Cortex of kidney (tissue), 1 donor: ENCODE measurements at places on chromosomes 16 and 17.

DNA sequence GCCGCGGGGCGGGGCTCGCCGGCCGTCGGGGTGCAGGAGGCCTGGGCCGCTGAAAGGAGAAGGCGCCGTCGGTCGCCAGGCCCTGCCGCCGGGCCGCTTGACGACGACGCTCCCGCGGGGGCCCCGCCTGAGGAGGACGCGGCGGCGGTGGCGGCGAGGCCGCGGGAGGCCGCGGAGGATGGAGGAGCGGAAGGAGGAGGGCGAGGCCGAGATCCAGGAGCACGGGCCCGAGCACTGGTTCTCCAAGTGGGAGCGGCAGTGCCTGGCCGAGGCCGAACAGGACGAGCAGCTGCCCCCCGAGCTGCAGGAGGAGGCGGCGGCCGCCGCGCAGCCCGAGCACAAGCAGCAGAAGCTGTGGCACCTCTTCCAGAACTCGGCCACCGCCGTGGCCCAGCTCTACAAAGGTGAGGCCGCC is 430 bp downstream of the HAPSTR1 start:
- DNase-seq, result no peak

DNA sequence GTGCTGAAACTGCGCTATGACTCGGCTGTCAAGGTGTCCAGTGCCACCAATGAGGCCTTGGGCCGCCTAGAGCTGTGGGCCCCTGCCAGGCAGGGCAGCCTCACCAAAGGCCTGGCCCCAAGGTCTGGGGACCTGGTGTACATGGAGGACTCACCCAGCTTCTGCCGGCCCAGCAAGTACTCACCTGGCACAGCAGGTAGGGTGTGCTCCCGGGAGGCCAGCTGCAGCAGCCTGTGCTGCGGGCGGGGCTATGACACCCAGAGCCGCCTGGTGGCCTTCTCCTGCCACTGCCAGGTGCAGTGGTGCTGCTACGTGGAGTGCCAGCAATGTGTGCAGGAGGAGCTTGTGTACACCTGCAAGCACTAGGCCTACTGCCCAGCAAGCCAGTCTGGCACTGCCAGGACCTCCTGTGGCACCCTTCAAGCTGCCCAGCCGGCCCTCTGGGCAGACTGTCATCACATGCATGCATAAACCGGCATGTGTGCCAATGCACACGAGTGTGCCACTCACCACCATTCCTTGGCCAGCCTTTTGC is 25.0 kb downstream of the WNT9B start:
- DNase-seq, result no peak

GRCh38 chr17:33267271-33267790 is 25.8 kb downstream of the ASIC2 start:
- no peak for DNase-seq

- no peak for DNase-seq
Observed at GRCh38 chr17:83161298-83162034, 82.1 kb downstream of the METRNL start.

DNA sequence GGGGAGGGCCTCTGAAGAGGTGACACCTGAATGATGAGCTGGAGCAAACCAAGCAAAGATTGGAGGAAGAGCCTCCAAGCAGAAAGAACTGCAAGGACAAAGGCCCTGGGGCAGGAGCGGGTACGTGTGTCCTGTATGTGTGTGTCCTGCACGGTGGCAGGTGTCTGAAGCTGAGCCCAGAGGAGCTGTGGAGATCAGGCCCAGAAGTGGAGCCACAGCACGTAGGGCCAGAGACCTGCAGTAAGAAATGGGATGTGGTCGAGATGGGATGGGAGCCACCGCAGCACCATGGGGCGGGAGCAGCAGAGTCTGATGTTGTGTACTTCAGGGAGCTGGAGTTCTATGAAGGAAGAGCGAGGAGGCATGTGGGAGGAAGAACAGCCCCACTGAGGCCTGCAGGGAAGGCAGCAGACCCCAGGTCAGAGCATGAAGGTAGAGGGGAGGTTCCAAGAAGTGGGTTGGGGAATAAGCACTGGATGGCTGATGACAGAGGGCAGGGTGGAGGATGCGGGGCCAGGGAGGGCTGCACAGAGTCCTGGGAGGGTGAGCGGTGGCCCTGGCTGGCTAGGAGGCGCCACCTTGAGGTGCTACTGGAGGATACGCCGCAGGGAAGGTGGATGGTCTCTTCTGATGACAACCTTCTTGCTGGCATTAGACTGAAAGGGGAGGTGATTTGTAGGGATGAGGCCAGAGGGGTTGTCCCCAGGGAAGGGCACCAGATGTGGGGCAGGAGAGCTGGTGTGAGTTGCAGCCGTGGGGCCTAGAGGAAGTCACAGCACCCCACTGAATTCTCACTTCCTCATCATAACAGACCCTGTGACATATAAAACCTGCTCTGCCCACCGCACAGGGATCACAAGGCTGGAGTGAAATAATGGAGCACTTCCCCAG is 10.6 kb upstream of the CETP start:
- DNase-seq, result no peak

GRCh38 chr17:10058921-10059683 is 139.3 kb downstream of the GAS7 start:
- no peak for DNase-seq

DNA sequence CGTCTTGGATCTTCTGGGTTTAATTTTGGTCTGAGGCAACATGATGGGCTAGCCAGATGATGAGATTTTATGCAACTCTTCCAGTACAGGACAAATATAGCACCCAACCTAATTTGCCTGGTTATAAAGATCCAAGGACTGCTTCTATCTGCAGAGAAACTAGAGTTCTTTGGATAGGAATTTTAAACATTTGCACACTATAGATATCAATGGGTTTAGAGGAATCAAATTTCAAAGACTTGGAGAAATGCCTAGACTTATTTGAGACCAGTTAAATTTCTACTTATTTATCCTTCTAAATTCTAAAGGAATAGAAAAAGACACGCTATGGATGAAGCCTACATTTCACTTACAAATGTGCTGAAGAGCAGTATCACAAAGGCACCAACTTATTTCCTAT is 12.6 kb downstream of the PMFBP1 start:
- DNase-seq, result no peak

GRCh38 chr17:81601525-81602120 is 35.3 kb downstream of the NPLOC4 start:
- no peak for DNase-seq

GRCh38 chr17:60229188-60229802 is 79.5 kb downstream of the CA4 start:
- DNase-seq, result no peak

DNA sequence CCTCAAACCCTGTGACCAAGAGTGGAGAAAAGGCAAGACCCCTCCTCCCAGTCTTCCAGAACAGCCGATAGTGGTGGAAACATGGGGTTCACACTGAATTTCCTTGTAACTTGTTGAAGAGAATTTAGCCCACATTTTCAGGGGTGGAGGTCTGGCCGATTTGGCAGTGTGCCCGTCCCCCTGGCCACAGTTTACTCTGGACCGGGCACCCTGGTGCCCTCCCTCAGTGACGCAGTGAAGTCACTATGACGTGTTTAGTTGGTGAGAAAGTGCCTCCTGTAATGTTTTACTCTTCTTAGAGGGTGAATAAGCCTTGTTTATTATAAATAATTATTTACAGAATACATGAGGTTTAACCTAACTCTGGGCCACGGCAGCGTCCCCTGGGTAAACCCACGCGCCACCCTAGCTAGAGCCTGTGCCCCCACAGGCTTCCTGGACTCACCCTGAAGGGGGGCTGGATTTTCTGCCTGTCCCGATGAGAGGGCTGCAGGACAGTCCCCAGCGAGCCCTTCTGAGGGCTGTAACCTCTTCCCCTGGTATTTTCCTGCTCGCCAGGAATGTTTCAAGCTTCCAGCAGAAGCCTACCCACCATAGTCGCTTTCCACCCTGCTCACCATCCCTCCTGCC is 316.9 kb downstream of the SEC14L1 start:
- DNase-seq, result no peak

DNA sequence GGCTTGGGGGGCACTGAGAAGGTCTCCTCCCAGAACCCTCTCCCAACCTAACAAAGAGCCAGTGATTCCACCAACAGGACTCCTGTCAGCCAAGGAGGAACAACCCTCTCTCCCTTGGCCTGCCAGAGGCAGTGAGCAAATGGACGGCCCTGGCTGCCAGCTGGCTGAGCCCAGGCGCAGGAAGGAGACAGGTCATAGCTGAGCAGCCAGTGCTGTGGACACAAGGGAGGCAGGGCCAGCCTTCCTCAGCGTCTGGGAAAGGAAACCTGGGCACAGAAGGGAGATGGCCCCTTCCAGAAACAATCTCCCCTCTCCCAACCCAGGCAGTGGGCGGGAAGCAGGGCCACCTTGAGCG is 2.1 kb downstream of the MPO start:
- DNase-seq, result no peak

DNA sequence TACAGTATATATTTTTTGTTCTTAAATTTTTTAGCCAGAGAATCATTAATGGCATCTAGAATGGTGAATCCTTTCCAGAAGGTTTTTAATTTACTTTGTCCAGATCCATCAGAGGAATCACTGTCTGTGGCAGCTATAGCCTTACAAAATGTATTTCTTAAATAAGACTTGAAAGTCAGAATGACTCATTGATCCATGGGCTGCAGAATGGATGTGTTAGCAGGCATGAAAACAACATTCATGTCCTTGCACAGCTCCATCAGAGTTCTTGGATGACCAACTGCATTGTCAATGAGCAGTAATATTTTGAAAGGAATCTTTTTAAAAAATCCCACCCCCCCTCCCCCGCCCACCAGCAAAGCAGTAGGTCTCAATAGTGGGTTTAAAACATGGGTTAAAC is 51.4 kb downstream of the CACNG1 start:
- DNase-seq, result no peak

- no peak for DNase-seq
Observed at GRCh38 chr17:65278050-65278819, 141.1 kb downstream of the RGS9 start.

- no peak for DNase-seq
Observed at GRCh38 chr16:23597003-23597756, 1.1 kb upstream of the NDUFAB1 start.

GRCh38 chr17:12618557-12618956 is 47.1 kb upstream of the MYOCD start:
- no peak for DNase-seq

GRCh38 chr17:10061111-10061845 is 137.1 kb downstream of the GAS7 start:
- DNase-seq, result no peak

- DNase-seq, result no peak
Observed at GRCh38 chr16:3807425-3808123, 72.9 kb downstream of the CREBBP start.

DNA sequence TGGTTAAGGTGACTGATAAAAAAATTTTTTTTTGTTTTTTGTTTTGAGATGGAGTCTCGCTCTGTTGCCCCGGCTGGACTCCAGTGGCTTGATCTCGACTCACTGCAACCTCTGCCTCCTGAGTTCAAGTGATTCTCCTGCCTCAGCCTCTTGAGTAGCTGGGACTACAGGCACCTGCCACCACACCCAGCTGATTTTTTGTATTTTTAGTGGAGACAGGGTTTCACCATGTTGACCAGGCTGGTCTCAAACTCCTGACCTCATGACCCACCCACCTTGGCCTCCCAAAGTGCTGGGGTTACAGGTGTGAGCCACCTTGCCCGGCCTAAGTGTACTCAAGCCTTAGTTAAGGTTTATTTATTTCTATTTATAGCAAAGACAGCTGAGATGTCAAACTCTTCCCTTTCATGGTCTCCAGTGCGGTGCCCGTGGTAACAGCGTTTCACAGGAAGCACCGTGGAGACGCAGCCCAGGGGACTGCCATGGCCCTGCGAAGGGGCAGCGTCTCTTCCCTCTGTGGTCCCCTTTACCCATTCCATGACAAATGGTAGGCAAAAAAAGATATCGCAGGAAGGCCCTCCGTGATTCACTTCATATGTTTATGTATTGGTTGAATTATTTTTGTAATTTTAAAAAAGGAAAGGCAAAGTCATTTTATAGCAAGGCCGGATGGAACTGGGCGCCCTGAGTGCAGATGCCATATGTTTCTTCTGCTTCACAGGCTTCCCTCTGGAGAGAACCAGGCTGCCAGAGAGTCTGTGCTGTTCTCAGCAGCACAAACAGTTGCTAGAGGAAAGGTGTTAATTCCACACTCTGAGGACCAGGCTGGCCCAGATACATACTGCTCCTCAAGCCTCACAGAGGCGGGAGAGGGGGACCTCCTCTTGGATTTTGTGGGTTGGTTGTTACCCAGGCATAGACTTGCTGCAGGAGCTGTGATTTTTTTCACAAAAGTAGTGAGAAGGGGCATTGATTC is 29.2 kb downstream of the DDX19A start:
- no peak for DNase-seq

GRCh38 chr16:57958544-57958943 is 12.4 kb downstream of the CNGB1 start:
- no peak for DNase-seq

DNA sequence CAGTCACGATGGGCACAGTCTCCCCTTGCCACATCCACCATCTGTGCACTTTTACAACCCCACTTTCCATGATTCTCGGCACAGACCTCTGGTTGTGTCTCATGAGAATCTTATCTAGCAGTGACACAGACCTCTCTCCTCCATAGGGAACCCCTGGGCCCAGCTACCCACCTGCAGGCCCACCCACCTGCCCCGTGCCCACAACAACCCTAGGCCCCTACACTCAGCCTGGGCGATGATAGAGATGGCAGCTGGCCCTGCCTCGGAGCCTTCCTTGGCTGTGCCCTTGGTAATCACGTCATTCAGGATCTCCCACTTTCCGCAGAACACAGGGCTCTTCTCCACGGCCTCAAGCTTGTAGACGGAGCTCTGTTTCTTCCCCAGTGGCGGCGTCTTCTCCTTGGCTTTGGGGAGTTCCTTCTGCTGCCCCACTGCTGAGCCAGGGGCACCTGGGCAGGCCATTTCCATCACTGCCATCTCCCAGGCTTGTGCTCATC is 26.5 kb downstream of the MAP3K14 start:
- DNase-seq, result no peak

GRCh38 chr16:2236337-2237101 is at the start of gene DNASE1L2:
DNASE1L2 (plus strand) TSS chr16:2236444; CDS start chr16:2236817, 373 bp downstream.
- DNase-seq, result no peak

DNA sequence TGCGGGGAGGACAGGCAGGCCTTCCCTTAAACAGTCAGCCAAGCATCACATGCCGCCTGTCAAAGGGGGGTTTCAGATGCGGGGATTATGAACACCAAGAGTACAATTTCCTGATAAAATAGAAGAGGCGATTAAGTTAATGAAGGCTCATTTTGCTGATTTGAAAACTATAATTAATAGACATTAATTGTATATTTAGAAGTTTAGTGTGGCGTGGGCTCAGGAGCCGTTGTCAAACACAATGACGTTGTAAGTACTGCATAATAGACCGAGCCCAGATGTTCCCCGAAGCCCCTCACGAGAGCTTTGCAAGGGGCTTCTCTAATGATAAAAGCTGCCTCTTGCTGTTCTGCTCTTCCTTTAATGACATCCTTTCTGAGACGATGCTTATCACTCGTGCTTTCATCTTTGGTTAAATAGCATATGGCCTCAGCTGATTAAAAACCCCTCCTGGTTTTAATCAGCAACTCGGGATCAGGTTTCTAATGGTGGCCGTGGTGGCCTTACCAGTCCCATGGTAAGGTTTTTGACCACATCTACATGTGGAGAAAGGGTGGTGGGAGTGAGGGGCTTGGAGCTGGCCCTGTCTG is 28.2 kb downstream of the SNX20 start:
- no peak for DNase-seq

DNA sequence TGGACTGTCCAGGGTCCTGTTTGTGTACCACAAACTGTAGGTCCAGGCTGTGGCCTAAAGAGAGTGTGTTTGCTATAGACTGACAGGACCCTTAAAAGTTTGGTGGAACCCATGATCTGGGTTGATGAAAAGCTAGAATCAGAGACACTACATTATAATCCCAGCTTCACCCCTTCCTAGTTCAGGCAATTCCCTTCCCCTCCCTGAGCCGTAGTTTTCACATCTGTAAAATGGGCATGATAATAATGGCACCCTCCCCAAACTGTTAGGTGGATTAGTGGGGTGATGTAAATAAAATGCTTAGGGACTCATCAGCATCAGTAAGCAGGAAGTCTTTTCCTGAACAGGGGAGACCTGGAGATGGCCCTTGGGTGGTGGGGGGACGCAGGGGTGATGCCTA is 2.5 kb downstream of the SCNN1B start:
- no peak for DNase-seq
